Activated CD4-positive, alpha-beta T cell treated with anti-CD3 and anti-CD28 coated beads, Interleukin-2, amount 50 U/mL, for 4 hours (primary cell): ENCODE measurements at places on chromosomes 12 and 14.

- DNase-seq = no peak
Observed at GRCh38 chr12:76641961-76642360, 82.4 kb upstream of the OSBPL8 start.

GRCh38 chr14:105377555-105378182 is 20.7 kb upstream of the TEX22 start:
- no peak for DNase-seq

DNA sequence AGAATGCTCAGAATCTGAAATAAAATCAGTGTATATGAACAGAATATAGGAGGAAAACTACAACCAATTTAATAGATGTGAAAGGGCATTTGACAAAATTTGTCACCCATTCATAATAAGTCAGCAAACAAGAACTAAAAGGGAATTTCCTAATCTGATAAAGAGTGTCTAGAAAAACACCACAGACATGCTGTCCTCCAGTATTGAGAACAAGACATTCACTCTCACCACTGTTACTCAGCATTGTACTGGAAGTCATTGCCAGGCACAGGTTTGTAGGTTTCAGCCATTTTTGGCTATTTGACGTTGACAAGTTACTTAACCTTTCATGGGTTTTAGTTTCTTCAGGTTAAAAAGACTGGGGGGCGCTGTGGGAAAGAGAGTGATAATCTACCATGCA is 13.2 kb downstream of the EIF2S1 start:
- DNase-seq = no peak

GRCh38 chr12:43332977-43333640 is 218.9 kb downstream of the ADAMTS20 start:
- DNase-seq = no peak

GRCh38 chr12:8734873-8735381 is 37.1 kb downstream of the RIMKLB start:
- DNase-seq = no peak
